CD4-positive, alpha-beta T cell treated with Interferon alpha-2 for 1 hour (primary cell): ENCODE measurements at places on chromosomes 6 and 20.

DNA sequence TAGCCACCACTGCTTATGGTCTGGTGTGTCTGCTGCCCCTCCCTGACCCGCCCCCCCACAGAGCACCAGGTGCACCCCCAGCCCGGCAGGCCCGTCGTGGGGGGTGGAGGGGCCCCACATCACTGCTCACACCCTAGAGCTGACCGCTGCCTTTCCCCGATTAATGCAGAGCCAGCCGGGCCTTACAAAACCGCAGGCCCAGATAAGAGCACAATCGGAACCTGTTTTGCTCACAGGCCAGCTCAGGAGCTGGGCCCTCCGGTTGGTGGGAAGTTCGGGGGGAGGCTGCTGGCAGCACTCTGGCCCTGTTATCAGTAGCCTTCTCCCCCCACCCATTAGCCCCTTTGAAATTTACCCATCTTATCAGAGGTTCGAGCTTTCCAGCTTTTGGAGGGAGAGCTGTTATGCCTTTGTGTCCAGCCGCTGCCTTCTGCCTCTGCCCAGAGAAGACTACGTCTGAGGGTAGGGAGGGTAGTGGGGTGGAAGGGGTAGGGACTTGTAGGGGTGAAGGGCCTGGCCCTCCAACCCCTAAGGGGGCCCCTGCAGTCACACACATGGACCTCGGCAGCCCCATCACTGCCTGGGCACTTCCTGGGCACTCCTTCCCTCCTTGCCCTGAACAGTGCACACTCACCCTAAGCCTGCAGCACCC lies 6.9 kb upstream of the SPDEF start:
- DNase-seq, result no peak

DNA sequence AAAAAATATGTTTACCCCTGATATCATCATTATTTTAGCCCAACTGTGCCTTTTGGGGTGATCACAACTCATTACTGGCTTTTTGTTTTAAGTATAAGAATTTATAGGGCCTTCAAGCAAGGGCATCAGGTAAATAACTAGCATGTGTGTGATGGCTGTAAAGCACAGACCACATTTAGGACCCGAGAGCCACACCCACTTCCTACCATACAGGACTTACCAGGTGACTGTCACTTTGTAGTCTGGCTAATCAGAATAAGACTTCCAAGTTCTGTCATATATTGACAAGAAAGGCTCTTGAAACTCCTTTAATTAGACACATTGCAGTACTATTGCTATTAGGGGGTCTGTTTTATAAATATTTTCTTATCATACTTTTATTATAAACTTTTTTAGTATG lies 31.1 kb downstream of the TMEM242 start:
- no peak for DNase-seq

DNA sequence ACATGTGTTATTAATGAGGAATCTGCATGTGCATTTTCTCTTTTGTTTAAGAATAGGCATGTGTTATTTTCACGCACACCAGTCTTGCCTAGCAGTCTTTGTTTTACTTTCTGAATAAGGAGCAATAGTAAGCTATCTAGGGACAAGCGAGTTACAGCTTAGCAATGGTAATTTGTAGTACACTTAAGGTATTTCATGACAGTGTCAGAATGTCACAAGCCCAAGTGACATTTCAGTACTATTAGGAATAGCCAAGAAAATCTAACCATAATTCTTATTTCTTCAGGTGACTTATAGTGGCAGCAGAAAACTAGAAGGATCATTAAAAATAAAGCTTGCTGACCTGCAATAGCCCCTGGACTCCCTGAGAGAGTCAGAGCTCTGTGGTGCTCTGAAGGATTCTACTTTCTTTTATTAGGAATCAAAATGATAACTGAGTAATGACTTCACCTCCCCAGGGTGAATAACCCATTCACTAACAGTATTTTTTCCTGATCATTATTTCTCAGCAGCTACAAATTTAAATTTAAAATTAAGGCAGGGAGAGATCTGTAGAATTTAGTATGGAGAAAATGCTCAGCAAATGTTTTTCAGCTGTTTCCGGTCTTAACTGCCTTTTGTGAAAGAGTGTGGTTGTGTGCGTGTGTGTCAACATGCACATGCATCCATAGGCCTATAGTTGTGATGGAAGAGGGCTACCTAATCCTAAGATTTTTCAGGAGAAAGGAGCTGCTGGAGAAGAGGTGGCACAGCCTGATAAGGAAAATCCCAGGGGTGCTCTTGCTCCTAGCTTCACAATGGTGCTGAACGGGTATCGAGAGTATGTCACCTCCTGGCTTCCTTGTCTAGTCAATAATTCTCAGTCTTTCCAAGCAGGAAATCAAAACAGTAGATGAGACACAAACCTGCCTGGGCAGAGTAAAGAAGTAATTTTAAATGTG lies 90.0 kb upstream of the BEND3 start:
- DNase-seq, result no peak

- no peak for DNase-seq
These were observed 45.3 kb downstream of the QRSL1 start for GRCh38 chr6:106674541-106675229.

DNA sequence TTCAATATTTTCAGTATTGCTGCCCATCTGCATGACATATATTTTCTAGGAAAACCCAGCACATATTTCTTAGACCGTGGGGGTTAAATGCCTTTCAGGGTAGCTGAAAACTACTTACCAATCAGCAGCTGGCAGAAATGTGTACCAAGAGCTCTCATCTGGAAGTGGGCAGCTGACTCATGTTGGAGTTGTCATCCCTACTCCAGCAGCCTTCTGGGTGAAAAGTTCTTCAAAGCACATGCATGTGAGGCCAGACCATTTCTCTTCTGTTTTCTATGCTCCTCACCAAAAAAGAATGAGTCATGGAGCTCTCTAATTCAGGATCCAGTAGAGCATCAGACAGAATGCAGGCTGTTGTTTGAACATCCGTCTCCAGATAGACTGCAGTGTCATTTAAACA lies 135.5 kb downstream of the PAX1 start:
- no peak for DNase-seq

GRCh38 chr6:35173044-35173426 lies 31.9 kb upstream of the TCP11 start:
- no peak for DNase-seq

DNA sequence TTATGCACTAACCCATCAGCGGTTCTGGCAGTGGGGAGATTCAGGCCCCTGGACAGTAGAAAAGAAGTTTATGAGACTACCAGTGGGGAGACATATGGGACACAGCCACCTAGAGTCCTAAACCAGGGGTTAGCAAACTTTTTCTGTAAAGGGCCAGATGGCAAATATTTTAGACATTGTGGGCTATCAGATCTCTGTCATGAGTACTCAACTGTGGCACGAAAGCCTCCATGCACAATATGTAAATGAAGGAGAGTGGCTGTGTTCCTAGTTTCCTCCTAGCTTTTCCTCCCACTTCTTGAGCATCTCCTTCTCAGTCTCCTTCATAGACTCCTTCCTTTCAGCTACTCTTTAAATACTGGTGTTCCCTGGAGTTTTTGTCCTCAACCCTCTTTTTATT lies 3.3 kb upstream of the HLA-DMA start:
- DNase-seq, result no peak

DNA sequence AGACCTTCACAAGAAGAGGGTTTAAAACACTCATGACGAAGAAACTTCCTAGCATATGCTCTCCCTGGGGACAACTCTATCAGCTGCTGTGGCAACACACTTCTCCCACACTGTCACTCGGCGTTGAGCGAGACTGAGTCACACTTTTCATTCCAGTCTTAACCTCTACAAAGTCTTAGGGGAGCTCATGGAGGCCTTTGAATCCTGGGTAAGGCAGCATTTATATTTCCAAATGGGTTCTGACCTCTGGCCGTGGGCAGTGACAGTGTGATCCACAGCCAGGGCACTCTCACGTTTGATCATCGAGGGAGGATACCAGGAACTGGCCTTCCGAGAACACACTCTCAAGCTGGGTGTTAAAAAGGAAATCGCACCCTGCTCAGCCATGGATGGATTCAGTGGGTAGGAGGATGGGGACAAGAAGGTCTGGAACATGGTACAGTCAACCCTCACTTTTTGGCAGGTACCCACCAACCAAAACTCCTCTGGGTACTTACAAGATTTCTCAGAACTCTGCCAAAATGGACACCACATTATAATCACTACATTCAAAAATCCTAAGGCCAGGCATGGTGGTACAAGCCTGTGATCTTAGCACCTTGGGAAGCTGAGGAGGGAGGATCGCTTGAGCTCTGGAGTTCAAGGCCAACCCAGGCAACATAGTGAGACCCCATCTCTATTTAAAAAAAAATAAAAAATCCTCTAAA lies 19.6 kb downstream of the RRBP1 start:
- DNase-seq, result no peak

DNA sequence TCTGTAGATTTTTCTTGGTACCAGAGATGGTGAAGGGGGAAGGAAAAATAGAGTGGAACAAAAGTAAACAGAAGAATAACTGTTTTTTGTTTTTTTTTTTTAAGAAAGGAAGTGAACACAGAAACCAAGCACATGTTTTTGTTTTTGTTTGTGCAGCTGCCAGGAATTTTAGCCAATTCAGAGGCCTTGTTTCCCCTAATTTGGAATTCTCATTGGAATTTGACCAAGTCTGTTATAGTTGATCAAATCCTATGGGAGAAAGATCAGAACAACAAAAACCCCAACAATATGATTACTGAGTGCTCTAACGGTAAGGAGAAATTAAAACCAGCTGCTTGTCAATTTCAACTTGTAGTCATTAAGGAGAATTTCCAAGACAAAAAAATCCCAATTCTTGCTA lies 18.2 kb upstream of the IL22RA2 start:
- no peak for DNase-seq

- peak; percentile 45 for DNase-seq
These were observed 19.0 kb downstream of the VAPB start for GRCh38 chr20:58407966-58408557.

GRCh38 chr6:36824253-36824652 lies 15.0 kb downstream of the CPNE5 start:
- no peak for DNase-seq

DNA sequence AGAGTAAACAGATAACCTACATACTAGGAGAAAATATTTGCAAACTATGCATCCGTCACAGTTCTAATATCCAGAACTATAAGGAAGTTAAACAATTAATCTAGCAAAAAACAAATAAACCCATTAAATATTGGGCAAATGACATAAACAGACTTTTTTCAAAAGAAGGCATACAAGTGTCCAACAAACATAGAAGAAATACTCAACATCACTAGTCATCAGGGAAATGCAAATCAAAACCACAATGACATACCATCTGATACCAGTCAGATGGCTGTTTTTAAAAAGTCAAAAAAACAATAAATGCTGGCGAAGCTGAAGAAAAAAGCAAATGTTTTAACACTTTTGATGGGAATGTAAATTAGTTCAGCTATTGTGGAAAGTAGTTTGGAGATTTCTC lies 1117.7 kb upstream of the MAP3K7 start:
- no peak for DNase-seq

- no peak for DNase-seq
These were observed 466 bp upstream of the PSMB1 start for GRCh38 chr6:170553534-170554012.

- no peak for DNase-seq
These were observed 14.7 kb downstream of the SESN1 start for GRCh38 chr6:109079981-109080380.

DNA sequence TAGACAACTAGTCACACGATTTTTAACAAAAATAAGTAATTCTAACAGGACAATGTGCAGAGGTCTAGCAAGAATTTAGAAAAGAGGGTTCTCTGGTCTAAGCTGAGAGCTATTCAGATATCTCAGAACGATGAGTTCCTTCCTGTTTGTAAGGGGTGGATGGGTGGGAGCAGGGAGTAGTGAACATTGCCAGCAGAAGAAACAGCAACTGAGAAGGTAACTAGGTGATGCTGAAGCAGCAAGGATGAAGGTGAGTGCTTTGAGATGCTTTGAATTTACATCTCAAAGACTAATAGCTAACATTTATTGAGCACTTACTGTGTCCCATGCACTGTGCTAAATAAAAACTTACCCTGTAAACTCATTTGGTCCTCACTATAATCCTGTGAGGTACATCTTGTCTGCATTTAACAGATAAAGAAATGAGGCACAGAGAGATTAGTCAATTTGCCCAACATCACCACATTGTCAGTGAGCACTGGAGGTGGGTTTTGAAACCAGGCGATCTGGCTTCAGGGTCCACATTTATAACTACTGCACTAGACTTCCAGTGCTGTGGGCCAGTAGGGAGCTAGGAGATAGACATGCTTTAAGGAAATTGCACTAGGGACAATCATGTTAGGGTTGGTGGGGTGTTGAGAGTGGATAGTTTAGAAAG lies 15.7 kb downstream of the BRD2 start:
- DNase-seq, result no peak
